Psoas muscle (tissue), 8 donors: ENCODE measurements at places on chromosomes 4 and X. TPM values are rescaled to one million over a fixed set of nuclear protein-coding genes. Genes with fewer than 3 reads are reported as not detected.

- no peaks in the 10 kb centered on the region for H3K4me1 ChIP-seq
- no peak overlapping the region for H3K4me3 ChIP-seq
These were observed 110.6 kb upstream of the ADAMTS3 start for GRCh38 chr4:72679666-72680065.

- no peak overlapping the region for H3K27ac ChIP-seq
- no peaks in the 10 kb centered on the region for H3K27me3 ChIP-seq
- H3K36me3 ChIP-seq: no peaks in the 10 kb centered on the region
These were observed 166.8 kb upstream of the HCCS start for GRCh38 chrX:10944136-10944885.

GRCh38 chr4:158938220-158939044, 164.4 kb upstream of the RAPGEF2 start:
- H3K36me3 ChIP-seq: no peaks in the 10 kb centered on the region
- DNase-seq: no peak
- no peaks in the 10 kb centered on the region for H3K27me3 ChIP-seq
- H3K4me1 ChIP-seq: no peaks in the 10 kb centered on the region
- no peak overlapping the region for H3K27ac ChIP-seq

- no peak overlapping the region for H3K27ac ChIP-seq
- no peak for DNase-seq
- no peak overlapping the region for H3K4me3 ChIP-seq
- no peaks in the 10 kb centered on the region for H3K4me1 ChIP-seq
- H3K36me3 ChIP-seq: no peaks in the 10 kb centered on the region
- H3K27me3 ChIP-seq: no peaks in the 10 kb centered on the region
These were observed 32.8 kb downstream of the PASD1 start for GRCh38 chrX:151596282-151596681.

DNA sequence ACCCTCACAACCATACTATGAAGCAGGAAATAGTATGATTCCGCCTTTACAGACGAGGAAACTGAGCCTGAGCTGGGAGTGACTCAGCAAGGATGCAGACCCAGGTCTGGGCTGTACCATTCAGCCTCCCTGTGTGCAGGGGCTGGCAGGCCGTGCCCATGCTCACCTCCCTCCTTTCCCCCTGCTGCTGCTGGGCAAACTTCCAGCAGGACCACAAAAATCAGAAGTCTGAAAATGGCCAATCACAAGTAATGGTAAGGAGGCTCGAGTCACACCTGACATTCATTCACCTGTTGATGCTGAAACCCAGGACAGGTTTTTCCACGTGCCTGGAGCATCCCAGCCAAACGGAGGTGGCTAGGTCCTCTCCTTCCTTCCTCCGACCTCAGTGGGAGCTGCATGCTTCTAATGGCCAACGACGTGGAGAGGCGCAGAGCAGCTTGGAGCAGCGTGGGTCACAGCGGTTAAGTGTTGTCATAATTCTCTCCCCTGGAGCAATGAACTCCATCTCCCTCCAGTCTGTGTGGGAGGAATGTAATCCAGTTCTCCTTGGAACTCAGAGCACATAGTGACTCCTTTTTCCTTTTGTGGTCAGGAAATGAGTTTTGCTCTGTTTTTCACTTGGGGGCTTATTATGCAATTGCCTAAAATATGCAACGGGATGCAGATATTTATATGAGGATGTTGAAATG, 371.7 kb downstream of the BCOR start:
- no peak overlapping the region for H3K27ac ChIP-seq
- peaks cover 27% of the 10 kb centered on the region for H3K27me3 ChIP-seq
- DNase-seq: no peak
- H3K36me3 ChIP-seq: no peaks in the 10 kb centered on the region
- peaks cover under 1% of the 10 kb centered on the region for H3K4me1 ChIP-seq

- no peaks in the 10 kb centered on the region for H3K36me3 ChIP-seq
- H3K4me3 ChIP-seq: peak overlapping the region; percentile 60
- H3K27me3 ChIP-seq: peaks cover 56% of the 10 kb centered on the region
- H3K27ac ChIP-seq: no peak overlapping the region
These were observed 2.7 kb downstream of the ADGRL3 start for GRCh38 chr4:61202638-61203435.

DNA sequence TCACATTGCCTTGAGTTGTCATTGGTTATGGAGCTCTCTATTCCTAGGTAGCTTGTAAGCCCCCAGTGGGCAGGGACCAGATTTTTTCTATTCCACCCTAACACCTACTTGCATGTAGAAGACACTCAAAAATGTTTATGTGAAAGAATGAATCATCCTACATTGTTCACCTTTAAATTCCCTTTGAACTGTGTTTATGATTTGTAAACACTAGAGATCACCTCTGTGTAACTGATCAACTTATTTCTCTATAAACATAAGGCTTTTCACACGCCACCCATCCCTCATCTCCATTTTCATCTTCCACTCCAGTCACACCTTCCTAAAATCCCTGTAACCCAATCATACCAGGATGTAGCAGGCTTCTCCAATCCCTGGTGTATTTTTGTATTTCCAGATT, 142.6 kb upstream of the LEF1 start:
- H3K27me3 ChIP-seq: no peaks in the 10 kb centered on the region
- no peaks in the 10 kb centered on the region for H3K4me1 ChIP-seq
- no peak overlapping the region for H3K27ac ChIP-seq
- no peaks in the 10 kb centered on the region for H3K36me3 ChIP-seq
- no peak overlapping the region for H3K4me3 ChIP-seq

- no peaks in the 10 kb centered on the region for H3K4me1 ChIP-seq
- H3K4me3 ChIP-seq: no peak overlapping the region
- no peak overlapping the region for H3K27ac ChIP-seq
- H3K36me3 ChIP-seq: no peaks in the 10 kb centered on the region
- H3K27me3 ChIP-seq: no peaks in the 10 kb centered on the region
- no peak for DNase-seq
These were observed 68.6 kb upstream of the QRFPR start for GRCh38 chr4:121449416-121449815.

DNA sequence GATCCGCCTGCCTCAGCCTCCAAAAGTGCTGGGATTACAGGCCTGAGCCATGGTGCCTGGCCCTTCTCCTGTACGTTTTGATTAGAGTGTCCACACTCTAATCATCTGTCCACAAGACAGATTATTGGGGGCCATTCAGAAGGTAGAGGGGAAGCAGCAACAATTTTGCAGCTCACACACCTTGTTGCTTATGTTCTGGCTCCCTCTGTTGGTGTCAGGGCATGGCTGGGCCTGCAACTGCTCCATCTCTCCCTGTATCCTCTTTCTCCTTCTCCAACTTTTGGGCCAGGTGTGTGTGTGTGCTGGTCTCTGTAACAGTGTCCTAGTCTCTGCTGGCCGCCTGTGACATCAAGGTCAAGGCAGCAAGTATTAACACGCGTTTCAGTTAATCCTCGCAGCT, 125.5 kb upstream of the MBNL3 start:
- no peaks in the 10 kb centered on the region for H3K27me3 ChIP-seq
- no peaks in the 10 kb centered on the region for H3K4me1 ChIP-seq
- no peak overlapping the region for H3K27ac ChIP-seq
- no peaks in the 10 kb centered on the region for H3K36me3 ChIP-seq

DNA sequence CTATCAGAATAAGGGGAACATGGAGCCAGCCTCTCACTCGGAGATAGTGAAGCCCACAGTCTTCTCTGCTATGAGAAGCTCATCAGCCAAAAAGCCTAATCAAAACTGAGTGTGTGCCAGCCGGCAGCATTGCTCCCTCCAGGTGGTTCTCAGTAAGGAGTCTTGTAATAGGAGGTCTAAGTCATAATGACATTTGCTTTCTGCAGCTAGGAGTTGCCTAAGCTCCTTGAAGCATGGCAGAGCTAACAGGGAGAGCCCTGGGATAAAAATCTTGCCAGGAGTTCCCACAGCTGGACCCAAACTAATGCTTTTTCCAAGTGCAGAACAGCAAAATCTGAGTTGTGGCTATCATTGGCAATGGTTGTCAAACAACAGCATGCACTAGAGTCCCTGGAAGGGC, 245.2 kb downstream of the SPATA18 start:
- no peak for DNase-seq
- H3K36me3 ChIP-seq: no peaks in the 10 kb centered on the region

Gene CCKAR
- not detected for total RNA-seq

Gene PAK3
- total RNA-seq: 0.15 TPM

Gene FRG2
- not detected for total RNA-seq

Gene CFAP99
- not detected for total RNA-seq

Gene CXXC4
- total RNA-seq: 0.15 TPM
